ENCODE measurements at places on chromosomes 2 and 18. TPM values are rescaled to one million over a fixed set of nuclear protein-coding genes. Genes with fewer than 3 reads are reported as not detected.

RNF125 gene
- 4.8 TPM for total RNA-seq

ANKRD29 gene
- total RNA-seq: 47.6 TPM

DNA sequence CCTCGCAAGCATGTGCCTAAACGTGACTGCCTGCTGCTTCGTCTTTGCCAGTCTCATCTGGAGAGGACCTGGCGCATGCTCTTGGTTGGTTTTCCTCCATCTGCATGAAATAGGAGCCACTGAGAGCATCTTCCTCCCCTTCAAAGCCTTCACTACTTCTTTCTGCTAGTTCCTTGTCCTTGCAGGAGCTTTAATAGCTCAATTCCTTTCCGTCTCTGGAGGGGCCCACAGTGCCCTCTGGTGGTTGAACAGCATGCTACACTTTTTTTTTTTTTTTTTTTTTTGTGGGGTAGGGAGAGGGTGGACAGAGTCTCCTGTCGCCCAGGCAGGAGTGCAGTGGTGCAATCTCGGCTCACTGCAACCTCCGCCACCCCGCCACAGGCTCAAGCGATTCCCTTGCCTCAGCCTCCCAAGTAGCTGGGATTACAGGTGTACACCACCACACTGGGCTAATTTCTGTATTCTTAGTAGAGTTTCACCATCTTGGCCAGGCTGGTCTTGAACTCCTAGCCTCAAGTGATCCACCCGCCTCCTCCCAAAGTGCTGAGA is 59.6 kb downstream of the SP110 start:
- H3K27ac ChIP-seq: no peak overlapping the region
- peak; percentile 46 for DNase-seq

DNA sequence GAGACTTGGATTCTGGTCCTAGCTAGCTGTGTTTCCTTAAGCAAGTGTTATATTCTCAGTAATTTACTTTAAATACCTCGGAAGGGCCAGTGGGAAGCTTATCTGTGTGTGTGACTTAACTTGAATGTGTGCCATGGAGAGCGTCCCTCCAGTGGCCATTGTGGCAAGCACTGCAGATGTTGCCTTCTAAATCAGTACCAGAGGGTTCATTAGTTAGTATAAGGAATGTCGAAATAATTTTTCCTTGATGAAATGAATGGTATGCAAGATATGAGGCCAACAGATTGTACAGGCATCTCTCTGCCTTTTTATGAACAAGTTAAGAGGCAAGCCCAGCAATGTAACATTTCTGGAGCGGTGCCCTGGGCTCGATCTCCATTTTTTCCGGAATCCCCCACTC is 52.0 kb downstream of the FBXO36 start:
- H3K4me1 ChIP-seq: no peaks in the 10 kb centered on the region
- no peak overlapping the region for H3K27ac ChIP-seq
- H3K4me3 ChIP-seq: no peak overlapping the region
- peak; percentile 65 for DNase-seq
- no peaks in the 10 kb centered on the region for H3K36me3 ChIP-seq
- H3K27me3 ChIP-seq: no peaks in the 10 kb centered on the region
